ENCODE measurements at places on chromosomes 3 and 15. TPM values are rescaled to one million over a fixed set of nuclear protein-coding genes. Genes with fewer than 3 reads are reported as not detected.

The CYP11A1 gene
- total RNA-seq: not detected

The TMEM158 gene
- total RNA-seq: 2.0 TPM

The TM6SF1 gene
- 19.7 TPM for total RNA-seq

The MAGI1 gene
- total RNA-seq: 84.7 TPM

The CILP gene
- total RNA-seq: not detected

The TGM4 gene
- not detected for total RNA-seq

The BFSP2 gene
- not detected for total RNA-seq

The EXOG gene
- 5.9 TPM for total RNA-seq

The SPINT1 gene
- total RNA-seq: 0.34 TPM

The SPSB4 gene
- total RNA-seq: under 0.01 TPM

The MON1A gene
- total RNA-seq: 4.0 TPM

The ANKRD34C gene
- not detected for total RNA-seq
